Activated CD8-positive, alpha-beta memory T cell treated with anti-CD3 and anti-CD28 coated beads, Interleukin-2, amount 50 U/mL, for 48 hours (primary cell): ENCODE measurements at places on chromosomes 11 and 22.

GRCh38 chr11:45180179-45180847, 33.9 kb downstream of the PRDM11 start:
- DNase-seq: peak; percentile 64

- DNase-seq: no peak
Observed at GRCh38 chr11:8566613-8567210, 27.3 kb downstream of the STK33 start.

GRCh38 chr11:35182317-35182939, 43.5 kb downstream of the CD44 start:
- no peak for DNase-seq

DNA sequence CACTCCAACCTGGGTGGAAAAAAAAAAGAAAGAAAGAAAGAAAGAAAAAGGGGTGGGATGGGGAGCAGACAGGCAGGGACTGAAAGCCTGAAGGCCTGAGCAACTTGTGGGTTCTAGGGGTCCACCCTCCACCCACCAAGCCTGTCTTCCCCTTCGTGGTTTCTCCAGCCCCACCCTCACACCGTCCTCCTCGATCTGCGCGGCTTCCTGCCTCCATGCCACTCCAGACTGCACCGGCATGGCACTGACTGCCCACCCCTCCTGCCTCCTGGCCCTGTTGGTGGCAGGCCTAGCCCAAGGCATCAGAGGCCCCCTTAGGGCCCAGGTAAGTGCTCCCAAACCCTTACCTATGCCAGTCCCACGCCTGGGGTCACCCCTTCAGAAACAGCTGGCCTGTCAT, at the start of gene CTSW:
Gene CTSW (plus strand): TSS at position 221 of the 400 bp plus-strand sequence. CDS start 18 bp downstream, at position 239.
- peak; percentile 72 for DNase-seq

GRCh38 chr11:116033931-116034553, 529.8 kb upstream of the CADM1 start:
- DNase-seq: no peak

- no peak for DNase-seq
Observed at GRCh38 chr11:35088226-35088625, 50.7 kb upstream of the CD44 start.

DNA sequence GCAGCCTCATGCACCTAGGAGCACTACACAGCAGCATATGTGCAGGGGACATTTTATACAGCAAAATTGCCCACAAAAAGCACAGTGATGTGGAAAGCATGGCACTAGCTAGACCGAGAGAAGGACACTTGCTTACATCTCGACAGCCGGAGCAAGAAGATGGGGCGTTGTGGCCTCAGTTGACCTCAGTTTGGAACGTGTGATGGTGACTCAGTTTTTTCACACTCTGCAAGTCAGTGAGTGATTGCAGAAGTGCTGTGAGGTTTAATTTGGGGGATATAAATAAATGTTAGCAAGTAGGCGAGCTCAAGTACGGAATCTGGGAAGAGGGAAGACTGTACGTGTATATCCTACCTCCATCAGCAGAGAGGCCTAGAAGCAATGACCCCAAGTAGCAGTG, 23.3 kb downstream of the LRP5 start:
- no peak for DNase-seq

GRCh38 chr11:44624761-44625221, 59.3 kb downstream of the CD82 start:
- peak; percentile 55 for DNase-seq

- DNase-seq: no peak
Observed at GRCh38 chr11:61275191-61275590, 19.9 kb downstream of the VWCE start.

GRCh38 chr22:49566693-49567092, 261.0 kb downstream of the BRD1 start:
- peak; percentile 26 for DNase-seq

GRCh38 chr22:45932071-45932470, 44.9 kb downstream of the WNT7B start:
- no peak for DNase-seq

DNA sequence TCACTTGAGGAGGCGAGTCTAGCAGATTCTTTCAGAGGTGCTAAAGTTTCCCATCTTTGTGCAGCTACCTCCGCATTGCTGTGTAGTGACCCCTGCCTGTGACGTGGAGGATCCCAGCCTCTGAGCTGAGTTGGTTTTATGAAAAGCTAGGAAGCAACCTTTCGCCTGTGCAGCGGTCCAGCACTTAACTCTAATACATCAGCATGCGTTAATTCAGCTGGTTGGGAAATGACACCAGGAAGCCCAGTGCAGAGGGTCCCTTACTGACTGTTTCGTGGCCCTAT, 8.9 kb upstream of the SAMM50 start:
- DNase-seq: no peak

DNA sequence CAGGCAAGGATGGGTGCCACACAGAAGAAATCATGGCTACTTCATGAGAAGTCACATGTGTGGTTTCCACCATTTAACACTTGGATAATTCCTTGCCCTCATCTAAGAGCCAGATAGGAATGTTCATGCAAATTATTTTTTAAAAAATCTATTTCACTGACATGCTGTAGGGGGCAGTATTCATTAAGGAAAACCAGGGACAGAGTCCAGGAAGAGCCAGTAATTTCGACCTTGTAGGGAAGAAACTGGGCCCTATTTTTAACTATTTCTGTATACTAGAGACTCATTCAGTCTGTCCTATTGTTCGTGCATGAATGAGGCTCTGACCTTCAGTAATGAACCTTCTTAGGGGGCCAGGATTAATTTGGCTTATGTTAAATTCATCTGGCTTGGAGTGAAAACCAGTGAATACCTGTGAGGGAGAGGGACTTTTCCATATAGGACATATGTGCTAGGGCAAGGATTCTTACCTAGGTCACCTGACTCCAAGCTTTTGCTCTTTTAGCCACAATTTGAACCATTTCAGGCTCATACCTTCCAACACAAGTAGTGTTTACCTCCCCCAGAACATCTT, 192.7 kb downstream of the NAV2 start:
- DNase-seq: no peak
